ENCODE measurements at places on chromosomes 3 and 15.

DNA sequence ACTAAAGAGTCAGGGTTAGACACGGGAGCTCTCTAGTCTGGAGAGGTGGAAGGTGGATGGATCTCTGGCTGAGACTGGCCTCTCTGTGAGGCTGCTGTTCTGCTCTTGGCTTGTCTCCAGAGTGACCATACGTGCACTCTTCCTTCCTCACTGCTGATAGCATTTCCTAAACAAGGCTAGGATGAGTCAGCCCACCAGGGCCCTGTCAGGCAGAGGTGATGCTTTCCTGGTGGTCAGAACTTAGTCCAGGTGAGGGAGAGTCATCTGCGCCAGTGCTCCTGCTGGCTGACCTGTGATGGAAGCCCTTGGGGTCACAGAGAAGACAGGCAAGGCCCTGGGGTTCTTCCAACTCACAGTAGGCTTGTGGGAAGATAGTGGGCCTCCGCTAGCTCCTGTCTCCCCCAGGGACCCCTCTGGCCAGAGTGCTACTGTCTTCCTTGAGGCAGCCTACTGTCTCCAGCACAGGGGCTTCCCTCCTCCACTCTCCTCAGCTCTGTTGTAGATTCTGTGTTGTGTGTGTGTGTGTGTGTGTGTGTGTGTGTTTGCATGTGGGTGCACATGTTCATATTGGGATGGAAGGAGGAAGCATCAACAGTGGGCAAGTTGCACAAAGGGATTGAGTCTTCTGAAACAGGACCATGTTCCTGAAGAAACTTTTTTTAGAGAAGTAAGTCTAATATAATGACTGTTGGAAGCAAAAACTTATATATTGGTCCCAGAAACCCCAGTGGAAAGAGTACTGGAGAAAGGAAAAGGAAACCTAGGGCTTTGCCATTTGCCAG is 16.5 kb downstream of the ALPK3 start:
- no peak for DNase-seq

DNA sequence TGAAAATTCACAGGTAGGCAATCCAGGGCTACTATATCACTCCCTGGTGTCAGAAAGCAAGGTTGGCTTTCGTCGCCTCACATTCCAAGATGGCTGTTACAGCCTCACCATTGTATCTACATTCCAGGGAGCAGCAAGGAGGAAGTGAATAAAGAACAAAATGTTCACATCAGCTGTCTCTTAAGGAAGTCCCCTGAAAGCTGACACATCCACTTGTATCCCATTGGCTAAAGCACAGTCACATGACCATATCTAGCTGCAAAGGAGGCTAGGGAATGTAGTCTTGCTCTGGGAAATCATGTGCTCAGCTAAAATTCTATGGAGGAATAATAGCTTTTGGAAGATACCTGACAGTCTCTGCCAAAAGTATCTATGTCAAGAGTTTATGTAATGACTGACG is 12.8 kb upstream of the GATA2 start:
- no peak for DNase-seq

- DNase-seq: no peak
Observed at GRCh38 chr3:60514085-60514649, 737.1 kb downstream of the FHIT start.

GRCh38 chr15:69830876-69831275 is 266.8 kb downstream of the TLE3 start:
- no peak for DNase-seq

DNA sequence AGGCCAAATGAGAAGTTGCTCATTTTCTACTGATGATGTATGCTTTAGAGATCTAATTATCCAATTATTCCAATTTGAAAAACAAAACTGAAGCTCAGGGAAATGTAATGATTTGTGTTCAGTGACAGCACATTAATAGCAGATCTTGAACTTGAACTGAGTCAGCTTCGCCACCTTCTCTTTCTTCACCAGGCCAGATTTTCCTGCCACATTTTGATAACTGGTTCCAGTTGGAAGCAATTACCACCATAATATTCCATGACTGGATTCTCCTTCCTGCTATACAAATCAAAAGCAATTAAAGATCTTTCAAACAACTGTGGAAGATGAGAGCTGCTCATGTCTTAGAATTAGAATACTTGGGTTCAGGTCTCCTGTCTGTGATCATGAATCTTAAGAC is 334.1 kb downstream of the RBMS3 start:
- DNase-seq: no peak

DNA sequence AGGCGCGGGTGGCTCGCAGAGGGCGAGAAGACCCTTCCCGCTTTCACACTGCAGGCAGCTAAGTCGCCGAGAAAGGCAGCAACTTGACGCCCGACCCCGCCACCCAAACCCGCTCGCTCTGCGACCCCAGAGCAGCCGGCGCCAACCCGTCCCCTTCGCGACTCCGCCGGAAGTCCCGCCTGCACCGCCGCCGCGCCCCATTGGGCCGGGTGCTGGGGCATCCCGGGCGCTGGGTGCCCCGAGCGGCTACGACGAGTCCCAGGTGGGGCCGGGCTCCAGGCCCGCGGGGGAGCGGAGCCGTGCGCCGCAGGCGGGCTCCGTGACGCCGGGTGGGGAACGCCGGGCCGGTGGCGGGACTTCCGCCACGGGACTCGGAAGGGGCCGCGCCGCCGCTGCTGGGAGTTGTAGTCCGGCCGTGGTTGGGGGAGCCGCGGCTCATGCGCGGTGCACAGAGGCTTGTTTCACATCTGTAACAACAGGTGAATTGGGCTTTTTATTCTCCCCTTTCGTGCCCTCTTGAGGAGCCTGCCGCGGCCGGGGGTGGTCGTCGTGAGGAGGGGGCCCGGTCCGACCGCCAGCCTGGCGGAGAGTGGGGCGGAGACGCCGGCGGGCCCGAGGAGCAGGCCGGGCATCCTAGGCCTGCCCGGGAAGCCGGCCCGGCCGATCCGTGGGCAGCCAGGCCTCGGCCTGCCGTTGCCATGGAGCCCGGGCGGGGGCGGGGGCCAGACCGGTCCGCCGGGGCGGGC is at the start of gene DHX30:
TSS of gene DHX30 (plus strand) at position 405 of the 746 bp plus-strand sequence. CDS start 7,546 bp downstream, outside the sequence.
- DNase-seq: no peak

DNA sequence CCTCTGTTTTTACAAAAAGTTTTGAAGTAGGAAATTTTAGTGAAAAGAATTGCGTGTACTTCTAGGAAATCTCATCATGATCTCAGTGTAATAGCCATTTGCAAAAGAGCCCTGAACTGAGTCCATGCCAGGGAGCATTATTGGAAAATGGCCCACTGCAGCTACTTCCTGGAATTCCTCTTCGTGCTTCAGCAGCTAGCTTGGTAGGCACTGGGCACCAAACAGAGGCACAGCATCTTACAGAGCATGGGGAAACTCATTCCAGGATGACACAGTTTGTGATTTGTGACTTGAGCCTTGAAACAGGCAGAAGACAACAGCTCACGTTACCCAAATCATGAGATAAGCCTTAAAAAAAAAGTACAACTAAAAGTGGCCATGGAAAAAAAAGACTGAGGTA is 179.1 kb downstream of the WDR72 start:
- no peak for DNase-seq

- no peak for DNase-seq
Observed at GRCh38 chr15:91031796-91032195, 9.4 kb upstream of the VPS33B start.

DNA sequence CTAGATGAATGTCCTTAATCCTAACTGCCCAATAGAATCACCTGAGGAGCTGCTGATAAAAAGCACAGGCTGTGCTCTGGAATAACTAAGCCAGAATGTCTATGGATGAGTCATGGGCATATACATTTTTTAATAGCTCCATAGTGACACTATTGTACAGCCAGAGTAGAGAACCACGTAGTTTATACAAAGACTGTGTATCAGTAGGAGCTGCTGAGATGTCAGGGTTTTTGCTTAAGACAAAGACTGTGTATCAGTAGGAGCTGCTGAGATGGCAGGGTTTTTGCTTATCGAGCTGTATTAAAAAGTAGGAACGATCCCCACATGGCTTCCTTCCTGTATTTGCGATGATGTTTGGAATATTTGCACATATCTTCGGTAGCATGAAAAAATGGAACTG is 137.4 kb downstream of the SV2B start:
- no peak for DNase-seq

DNA sequence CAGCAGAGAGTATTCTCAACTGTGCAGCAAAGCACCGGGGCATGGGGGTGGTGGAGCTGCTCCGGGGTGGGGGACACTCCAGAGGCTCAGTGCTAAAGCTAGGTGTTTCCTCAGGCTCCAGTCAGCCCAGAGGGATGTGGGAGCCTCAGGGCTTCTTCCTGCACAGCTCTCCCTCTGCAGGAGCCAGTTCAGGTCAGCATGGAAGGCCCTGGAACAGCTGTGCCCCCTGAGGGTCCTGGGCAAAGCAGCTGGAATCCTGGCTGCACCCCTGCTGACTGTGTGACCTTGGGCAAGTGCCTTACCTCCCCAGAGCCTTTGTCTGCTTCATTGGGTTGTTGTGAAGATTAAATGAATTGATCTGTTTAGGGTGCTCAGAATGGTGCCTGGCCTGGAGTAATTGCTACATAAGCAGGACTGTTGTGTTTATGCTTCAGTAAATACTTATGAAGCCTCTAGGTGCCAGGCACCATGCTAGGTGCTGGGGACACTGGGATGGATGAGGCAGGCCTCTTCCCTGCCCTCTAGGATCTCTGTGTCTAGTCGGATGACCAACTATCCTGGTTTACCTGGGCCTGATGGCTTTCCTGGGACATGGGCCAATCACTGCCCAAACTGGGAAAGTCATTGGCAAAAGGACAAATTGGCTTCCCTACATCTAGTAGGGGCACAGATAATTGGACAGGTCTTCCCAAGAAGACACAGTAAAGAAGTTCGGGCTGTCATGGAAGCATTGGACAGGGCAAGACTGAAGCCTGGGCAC is 64.2 kb upstream of the LCTL start:
- no peak for DNase-seq

GRCh38 chr3:33417066-33417673 is 23.0 kb downstream of the UBP1 start:
- no peak for DNase-seq

DNA sequence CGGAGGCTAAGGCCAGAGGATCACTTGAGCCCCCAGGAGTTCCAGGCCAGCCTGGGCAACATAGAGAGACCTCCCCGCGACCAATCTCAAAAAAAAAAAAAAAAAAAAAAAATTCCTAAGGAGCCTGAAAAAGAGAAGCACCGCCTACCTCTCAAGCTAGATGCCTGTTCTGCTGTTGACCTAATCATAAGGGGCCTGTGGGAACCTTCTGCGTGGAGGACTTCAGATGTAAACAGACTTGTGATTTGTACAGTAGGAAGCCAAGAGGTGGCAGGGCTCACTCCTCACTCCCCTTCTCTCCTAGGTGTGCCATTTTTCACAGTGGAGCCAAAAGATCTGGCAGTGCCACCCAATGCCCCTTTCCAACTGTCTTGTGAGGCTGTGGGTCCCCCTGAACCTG is 3.2 kb downstream of the TYRO3 start:
- DNase-seq: no peak

DNA sequence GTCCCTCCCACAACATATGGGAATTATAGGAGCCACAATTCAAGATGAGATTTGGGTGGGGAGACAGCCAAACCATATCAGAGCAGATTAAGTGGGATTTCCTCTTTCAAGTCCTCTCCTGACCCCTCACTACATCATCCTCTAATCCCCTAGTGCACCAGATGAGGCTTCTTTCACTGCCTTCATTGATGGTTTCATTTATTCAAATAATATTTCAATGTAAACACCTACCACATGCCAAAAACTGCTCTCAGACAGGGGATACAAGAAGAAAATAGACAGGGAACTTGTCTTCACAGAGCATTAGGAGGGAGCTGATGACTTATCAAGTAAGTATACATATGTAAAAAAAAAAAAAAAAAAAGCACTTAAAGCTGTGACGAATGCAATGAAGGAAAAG is 180.2 kb downstream of the NTRK3 start:
- DNase-seq: no peak

DNA sequence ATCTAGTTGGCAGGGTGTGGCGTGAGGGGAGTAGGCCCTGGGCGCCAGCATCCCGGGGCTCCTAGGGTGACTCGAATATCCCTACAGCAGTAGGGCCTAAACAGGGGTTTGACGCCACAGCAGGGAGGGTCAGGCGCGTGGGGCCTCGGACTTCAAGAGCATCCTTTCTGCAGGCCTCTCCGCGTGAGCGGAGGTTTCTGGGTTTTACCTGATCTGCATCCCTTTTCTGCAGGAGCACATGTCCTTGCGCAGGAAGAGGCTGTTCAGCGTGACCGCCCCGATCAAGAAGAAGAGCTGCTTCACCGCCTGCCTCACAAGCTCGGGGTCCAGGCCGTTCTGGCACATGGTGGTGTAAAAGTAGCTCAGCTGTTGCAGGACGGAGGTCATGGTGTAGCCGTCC is 13.5 kb upstream of the GNB5 start:
- no peak for DNase-seq

GRCh38 chr3:157469561-157470294 is 33.1 kb downstream of the PTX3 start:
- DNase-seq: no peak

- DNase-seq: no peak
Observed at GRCh38 chr3:34185301-34185700, 386.9 kb downstream of the PDCD6IP start.

- DNase-seq: no peak
Observed at GRCh38 chr3:12420393-12420792, 63.9 kb upstream of the TSEN2 start.

DNA sequence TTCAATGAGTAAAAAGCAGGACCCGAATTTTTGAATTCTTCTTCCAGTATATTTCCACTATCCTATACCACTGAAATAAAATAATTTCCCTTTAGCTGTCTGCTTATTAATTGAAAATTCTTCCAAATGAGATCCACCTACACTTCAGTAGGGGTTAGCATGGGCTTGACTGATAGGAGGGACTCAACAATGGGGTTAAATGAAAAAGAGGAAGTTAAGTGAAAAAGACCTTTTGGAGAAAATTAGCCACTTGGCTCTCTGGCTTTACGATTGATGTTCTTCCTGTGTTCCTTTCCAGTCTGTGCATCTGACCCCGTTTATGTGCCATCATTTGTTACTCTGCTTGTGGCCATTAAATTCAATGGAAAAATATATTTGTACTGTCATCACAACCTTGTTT is 54.0 kb upstream of the GCNT3 start:
- no peak for DNase-seq

GRCh38 chr3:81726132-81726531 is 35.3 kb downstream of the GBE1 start:
- no peak for DNase-seq

GRCh38 chr3:85603378-85603777 is 644.6 kb downstream of the CADM2 start:
- DNase-seq: no peak

DNA sequence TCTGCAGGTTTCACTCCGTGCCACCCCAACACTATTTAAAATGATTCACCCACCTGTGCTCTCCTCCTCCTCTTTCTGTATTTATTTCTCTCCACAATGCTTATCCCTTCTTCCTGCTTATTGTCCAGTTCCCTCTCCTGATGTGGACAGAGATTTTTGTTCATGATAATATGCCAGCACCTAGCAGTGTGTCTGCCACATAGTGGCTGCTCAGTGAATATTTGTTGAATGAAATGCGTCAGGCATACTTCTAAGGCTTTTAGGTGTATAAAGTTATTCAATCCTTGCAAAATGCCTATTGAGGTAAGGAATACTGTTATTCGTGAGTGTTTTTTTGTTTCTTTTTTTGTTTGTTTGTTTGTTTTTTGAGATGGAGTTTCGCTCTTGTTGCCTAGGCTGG is 67.5 kb upstream of the MME start:
- no peak for DNase-seq

All from AG04449 (cell line).